ENCODE measurements at places on chromosomes 4 and X. TPM values are rescaled to one million over a fixed set of nuclear protein-coding genes. Genes with fewer than 3 reads are reported as not detected.

DNA sequence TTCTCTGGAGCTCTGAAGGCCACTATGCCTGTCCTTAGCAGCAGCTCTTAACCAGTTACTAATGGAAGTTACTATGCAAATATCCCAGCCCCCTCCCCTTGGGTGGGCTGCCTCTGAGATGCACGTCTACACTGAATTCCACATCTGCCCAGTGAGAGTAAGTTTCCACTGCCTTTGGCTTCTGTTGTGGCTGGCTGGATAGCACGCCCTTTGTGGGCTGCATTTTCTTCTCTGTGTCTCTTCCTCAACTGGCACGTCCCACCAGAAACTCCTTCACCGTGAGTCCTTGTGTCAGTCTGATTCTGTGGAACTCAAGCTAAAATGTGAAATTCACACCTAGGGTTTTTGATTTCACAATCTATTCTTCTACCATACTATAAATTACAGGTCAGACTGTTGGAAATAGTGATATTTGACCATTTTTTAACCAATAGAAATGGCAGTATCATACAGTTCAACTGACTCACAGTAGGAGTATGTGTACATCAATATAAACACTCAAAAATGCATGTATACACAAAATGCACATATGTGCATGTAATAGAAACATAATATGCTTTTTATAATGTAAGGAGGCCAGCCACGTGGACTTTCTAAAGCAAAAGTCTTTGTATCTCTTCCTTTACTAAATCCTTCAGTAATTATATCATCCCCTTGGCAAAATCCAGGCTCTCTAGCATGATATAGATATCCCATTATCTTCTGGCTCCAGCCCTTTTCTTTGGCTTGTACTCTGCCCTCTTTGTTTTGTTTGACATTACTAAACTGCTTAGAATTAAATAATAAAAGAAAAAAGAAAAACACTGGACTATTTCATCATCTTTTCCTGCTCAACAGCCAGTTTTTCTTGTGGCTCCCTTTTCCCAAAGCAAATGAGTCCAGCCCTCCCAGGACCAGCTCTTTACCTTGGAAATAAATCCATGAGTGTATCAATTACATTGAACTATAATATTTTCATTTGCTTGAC is 33.2 kb upstream of the LDB2 start:
- no peak for DNase-seq

TNIP3 gene
- polyA plus RNA-seq = 1.5 TPM

DNA sequence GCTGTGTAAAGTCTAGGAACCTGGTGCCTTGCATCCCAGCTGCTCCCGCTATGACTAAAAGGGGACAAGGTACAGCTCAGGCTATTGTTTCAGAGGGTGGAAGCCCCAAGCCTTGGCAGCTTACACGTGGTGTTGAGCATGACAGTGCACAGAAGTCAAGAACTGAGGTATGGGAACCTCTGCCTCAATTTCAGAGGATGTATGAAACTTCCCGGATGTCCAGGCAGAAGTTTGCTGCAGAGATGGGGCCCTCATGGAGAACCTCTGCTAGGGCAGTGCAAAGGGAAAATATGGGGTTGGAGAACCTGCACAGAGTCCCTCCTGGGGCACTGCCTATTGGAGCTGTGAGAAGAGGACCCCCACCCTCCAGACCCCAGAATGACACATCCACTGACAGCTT is 76.6 kb downstream of the DDX60 start:
- no peak for DNase-seq

DNA sequence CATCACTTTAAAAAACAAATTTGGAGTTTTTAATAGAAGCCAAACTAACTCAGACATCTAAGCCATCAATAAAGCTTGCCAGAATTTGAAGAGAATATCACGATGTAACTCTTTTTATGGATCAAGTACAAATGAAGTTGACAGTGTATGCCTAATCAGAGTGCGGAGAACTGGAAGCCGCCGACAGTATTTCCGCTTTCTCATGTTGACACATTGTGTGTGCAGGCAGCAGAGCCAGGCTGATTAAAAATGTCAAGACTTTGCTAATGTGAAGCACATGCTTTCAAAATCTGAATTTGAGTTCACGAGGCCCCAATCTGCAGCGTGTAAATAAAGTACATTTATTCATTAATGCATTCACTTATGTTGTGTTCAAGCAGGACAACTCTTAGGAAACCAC is 161.2 kb downstream of the TENM3 start:
- DNase-seq = no peak

GRCh38 chr4:77117721-77118120 is 39.3 kb upstream of the CCNG2 start:
- no peak for DNase-seq

- no peak for DNase-seq
Measured at GRCh38 chr4:165208741-165209388, 1.5 kb downstream of the KLHL2 start.

NFKB1 gene
- 30.8 TPM for polyA plus RNA-seq

DNA sequence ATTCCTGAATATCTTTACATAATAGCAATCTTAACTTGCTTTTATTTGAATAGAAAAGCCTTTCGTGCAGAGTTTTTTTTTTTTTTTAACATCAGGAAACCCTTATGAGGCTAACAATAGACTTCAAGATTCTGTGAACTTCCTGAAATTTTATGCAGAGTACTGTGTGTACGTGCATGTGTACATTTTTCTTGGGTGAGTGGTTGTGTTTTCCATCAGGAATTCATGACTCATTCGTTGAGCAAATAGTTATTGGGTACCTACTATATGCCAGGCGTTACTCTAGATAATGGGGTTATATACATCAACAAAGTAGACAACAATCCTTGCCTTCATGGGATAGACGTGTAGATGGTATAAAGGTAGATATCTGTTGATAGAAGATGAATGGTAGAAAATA is 59.1 kb downstream of the MRPL1 start:
- DNase-seq = no peak

- no peak for DNase-seq
Measured at GRCh38 chr4:11724731-11725130, 296.0 kb upstream of the HS3ST1 start.

DNA sequence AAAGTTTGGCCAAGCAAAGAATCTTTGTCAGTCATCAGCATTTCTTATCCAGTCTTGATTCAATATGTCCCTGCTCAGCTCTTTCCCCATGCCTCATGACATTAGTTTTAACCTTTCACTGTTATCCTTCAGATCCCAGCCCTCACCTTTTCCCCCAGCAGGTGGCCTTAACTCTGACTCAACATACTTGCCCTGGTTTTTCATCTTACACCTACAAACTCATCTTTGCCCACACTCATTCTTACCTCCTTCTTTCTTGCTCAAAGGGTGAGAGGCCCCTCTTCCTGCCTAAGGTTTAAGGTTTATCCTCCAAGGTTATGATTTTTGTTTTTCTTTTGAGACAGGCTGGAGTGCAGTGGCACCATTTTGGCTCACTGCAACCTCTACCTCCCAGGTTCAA is 10.6 kb upstream of the ANXA5 start:
- DNase-seq = no peak

- DNase-seq = no peak
Measured at GRCh38 chr4:48187813-48188212, 53.8 kb upstream of the TXK start.

RTL3 gene
- not detected for polyA plus RNA-seq

FABP2 gene
- 1.2 TPM for polyA plus RNA-seq

- DNase-seq = no peak
Measured at GRCh38 chrX:41655631-41656030, 33.1 kb upstream of the GPR34 start.

- DNase-seq = no peak
Measured at GRCh38 chrX:8748855-8749254, 16.9 kb upstream of the ANOS1 start.

CENPVL2 gene
- polyA plus RNA-seq = 0.23 TPM

SH3RF1 gene
- polyA plus RNA-seq = 32.1 TPM

DNA sequence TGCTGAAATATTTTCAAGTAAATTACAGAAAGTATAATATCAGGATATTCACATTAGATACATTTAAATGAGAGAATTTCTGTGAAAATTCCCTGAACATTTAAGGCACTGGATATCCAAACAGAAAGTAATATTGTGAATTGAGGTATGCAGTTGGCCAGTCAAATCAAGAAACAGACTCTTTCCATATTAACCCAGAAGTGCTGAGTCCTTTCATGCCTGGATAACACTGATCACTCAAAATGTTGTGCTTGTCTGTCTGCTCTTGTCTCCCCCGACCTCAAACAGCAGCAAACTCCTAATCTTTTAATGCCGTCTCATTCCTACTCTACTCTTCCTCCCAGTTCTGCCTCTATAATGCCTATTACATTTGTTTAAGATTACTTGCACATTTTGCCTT is 51.2 kb downstream of the TBC1D9 start:
- DNase-seq = no peak

GRCh38 chr4:153777421-153777820 is 11.5 kb downstream of the SFRP2 start:
- DNase-seq = no peak

RGN gene
- 34.2 TPM for polyA plus RNA-seq

- no peak for DNase-seq
Measured at GRCh38 chr4:139315221-139315675, 13.0 kb upstream of the NDUFC1 start.

- no peak for DNase-seq
Measured at GRCh38 chr4:170872794-170873193, 783.0 kb upstream of the AADAT start.

SHOX gene
- polyA plus RNA-seq = 0.09 TPM

DNA sequence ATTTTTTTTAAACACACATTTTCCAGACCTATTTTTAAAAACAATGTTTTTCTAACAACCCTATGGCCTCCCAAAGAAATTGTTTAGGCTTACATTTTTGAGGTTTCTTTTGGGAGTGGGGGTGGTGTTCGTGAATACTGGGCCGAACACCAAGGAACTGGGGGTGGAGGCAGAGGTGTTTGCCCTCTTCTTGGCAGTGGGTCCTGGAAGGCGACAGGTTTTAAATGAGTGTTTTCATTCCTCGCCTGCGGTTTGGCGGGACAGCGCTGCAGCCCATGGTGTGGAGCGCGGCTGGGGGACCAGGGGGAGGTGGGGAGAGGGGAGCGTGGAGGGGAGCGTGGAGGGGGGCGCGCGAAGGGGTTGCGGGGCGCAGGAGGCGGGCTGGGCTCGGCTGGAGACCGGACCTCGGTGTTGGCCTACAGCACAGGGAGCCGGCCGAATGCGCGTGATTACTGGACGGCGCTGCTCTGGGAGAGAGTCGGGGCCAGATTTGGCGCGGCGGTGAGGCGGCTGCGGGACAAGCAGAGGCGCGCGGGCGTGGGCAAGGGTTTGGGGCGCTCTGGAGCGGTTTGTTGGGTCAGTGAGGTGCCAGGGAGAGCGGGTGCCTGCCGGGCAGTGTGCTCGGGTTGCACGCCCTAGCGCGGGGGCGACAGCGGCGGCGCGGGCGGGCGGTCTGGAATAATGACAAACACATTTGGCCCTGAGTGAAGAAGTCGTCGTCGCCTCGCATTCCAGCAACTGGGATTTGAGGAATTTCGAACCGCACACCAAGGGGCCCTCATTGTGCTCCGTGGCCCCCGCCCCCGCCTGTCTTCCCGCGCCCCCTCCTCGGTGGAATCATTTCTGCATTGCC is 764 bp downstream of the PDGFRA start:
- peak; percentile 5 for DNase-seq

DNA sequence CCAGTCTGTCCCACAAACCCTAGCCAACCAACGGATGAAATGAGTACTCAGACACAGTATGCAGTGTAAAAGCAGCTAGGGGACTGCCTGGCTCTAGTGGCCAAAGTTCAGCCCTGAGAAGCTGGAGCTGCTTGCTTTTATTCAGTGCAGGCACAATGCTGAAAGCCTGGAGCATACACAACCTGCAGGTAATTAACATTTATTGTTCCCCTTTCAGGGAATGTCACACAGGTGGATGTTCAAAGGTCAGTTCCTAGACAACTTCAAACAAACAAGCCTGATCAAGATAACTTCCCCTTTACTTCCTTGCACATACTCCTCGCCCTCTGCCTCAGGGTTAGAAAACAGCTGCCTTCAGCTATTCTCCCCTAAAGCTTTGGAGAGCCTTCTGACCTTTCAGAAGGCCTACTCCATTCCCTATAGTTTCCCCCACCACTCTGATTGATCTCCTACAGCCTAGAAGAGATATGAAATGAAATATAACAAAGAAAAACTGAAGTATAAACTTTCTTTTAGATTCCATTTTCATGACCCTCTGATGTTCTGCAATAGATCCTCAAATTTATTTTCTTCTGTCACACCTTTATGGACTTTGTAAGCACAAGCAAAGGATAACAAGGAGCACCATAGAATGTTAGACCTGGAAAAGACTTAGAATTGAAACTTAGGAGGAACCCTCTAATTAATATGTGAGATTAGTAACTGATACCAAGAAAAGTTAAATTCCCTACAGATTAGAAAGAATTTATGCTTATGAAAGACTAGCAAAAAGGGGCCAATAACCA is 6.8 kb upstream of the DCAF8L1 start:
- no peak for DNase-seq

GRCh38 chr4:135240796-135241195 is 1039.2 kb upstream of the PABPC4L start:
- no peak for DNase-seq

DNA sequence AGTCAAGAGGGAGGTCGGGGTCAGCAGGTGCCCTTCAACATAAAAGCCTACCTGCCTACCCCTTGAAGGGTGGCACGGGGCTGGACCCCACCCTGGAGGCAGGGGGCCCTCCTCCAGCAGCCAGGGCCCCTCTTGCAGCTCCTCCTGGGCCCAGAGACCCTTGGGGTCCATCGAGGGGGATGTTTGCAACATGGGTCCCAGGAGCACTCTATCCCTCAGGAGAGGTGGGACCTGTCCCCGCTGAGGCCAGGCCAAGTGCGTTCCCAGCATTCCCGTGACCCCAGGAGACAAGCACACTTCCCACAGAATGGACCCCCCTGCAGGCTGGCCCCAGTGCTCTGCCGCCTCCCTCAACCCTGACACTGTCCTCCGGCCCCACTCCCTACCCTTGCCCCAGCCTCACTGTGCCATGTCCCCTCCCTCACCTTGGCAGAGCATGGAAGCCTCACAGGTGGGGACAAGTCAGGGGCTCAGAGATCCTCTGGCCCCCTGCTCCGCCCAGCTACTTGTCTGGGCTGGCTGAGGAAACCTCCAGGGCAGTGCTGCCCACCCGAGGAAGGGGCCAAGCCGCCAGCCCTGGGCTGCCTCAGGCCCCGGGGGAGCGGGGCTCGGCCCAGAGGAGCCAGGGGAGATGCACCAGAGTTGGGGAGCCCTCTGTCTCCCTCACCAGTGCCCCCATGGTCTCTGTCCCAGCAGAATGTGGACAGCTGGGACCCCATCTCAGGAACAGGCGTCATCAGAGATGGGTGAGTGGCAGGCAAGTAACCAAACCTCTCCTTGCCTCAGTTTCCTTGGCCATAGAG is 2.2 kb downstream of the MXD4 start:
- DNase-seq = no peak

Data from right renal pelvis (tissue), 4 donors.